ENCODE measurements at places on chromosomes 16 and 17.

- no peak for DNase-seq
Observed at GRCh38 chr16:68265078-68265920, 973 bp downstream of the SLC7A6 start.

DNA sequence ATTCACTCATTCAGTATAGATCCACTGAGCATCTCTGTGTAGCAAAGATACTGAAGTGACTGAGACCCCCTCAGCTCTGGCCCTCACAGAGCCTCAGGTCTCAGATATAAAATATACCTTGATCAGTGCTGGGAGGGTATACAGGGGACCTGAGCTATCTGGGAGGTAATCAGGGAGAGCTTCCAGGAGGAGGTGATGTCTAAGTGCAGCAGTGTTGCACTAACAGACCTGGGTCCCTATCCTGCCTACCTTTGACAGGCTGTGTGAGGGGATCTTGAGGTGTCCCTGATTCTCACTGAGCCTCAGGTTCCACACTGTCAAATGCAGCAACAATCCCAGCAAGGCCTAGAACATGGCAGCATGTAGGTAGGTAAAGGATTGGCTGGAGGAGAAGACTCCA, 6.5 kb upstream of the ALKBH5 start:
- no peak for DNase-seq

DNA sequence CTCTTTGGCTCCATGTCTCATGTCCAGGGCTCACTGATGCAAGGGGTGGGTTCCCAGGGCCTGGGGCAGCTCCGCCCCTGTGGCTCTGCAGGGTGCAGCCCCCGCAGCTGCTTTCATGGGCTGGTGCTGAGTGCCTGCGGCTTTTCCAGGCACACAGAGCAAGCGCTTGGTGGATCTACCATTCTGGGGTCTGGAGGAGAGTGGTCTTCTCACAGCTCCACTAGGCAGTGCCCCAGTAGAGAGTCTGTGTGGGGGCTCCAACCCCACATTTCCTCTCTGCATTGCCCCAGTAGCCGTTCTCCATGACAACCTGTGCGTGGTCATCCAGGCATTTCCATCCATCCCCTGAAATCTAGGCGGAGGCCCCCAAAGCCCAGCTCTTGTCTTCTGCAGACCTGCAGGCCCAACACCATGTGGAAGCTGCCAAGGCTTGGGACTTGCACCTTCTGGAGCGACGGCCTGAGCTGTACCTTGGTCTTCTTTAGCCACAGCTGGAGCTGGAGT, 5.2 kb downstream of the IL32 start:
- no peak for DNase-seq

DNA sequence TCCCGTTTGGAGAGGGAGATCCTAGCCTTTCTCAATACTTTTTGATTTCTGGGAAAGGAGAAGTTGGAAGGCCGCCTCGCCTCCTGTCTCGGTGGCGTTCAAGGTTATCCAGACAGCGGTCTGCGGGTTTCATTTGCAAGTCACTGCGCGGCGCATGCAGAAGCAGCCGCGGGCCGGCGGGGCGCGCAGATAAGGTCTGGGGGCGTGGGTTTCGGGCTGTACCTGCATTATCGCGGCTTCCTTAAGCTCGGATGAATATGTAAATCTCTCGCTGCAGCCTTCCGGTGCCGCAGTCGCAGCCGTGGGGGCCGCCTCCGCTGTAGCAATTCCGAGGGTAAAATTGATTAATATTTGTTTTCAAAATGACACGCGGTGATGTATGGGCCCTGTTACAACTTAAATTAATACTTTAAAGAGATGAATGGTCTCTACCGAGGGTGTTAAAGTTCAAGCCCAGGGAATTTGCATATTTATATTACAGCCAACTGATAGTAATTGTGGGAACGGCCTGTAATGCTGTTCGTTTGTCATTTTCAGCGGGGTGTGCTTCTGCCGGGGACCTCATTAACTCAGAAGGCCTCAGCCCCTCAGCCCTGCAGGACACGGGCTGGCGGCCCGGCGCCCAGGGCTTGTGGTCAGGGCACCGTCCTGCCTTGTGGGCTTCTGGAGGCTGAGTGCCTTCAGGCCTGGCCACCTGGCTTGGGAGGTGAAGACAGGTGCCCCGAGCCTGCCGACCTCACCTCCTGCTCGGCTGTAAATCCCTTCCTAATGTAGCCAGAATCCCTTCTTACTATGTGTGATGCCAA, 99.4 kb downstream of the CYLD start:
- no peak for DNase-seq

DNA sequence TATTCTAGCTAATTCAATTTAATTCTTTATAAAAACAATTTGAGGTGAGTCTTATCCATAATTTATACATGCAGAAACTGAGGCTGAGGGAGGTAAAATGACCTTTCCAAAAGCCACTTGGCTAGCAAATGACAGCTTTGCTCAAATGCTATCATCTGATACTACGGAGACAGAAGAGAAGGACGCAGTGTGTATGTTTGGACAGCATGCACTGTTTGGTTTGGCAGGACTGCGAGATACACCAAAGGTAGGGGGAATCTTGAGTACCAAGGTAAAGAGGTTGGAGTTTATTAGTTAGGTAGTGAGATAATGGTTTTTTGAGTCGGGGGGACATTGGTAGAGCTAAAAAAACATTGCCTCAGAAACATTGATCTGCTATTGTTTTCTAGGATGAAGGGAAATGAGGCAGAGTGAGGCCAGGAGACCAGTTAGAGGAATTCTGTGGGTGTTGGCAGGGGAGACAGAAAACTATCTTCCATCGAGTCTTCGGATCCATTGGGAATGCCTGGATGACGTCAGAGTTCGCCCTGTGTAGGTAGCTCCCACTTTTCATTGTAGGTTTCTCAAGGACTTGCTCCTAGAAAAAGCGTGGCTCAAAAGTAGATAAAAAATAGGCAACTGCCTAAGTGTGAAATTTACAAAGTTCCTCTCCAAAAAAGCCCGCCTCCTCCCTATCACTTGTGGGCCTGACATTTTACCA, 2.5 kb upstream of the HS3ST4 start:
- DNase-seq, result no peak

- DNase-seq, result no peak
Observed at GRCh38 chr16:85537795-85538401, 75.2 kb upstream of the GSE1 start.

DNA sequence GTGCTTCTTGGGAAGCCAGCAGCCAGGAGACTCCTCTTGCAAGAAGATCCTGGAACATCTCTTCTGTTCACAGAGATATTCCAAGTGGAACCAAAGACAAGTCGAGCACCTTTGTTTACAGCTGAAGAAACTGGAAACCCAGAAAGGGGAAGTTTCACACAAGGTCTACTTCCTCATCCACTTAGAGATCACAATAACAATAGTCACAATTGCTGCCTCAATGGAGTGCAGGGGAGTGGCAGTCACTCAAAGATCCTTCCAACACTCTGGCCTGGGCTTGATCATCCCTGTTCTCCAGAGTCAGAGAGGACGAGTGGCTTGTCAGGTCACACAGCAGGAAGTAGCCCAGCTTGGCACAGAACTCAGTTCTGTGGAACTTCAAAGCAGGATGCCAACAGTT, 46.9 kb upstream of the SIAH1 start:
- no peak for DNase-seq

GRCh38 chr17:54932711-54933110, 32.1 kb downstream of the TOM1L1 start:
- DNase-seq, result no peak

DNA sequence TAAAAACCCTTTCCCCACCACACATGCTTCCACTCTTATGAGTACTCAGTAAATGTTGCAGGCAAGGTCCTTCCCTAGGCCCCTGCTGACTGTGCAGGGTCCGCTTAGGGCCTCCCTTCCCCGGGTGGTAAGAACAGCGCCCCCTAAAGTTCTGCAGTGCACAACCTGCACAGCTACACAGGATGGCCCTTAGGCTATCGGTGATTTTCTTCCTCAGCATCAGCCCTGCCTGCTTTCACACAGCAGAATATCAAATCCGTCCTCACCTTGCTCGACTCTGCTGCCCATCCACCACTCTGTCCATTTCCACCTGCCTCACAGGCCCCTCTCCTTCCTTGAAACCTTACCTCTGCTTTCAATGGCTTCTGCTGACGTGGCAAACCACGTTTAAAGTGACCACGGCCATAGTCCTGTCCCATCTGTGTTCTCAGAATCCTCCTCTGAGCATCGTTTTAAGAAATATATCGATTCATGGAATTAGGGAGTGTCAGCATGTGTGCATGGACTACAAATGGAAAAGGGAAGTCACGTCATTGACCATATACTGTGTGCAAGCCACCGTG, 51.4 kb upstream of the TMEM132E start:
- no peak for DNase-seq

DNA sequence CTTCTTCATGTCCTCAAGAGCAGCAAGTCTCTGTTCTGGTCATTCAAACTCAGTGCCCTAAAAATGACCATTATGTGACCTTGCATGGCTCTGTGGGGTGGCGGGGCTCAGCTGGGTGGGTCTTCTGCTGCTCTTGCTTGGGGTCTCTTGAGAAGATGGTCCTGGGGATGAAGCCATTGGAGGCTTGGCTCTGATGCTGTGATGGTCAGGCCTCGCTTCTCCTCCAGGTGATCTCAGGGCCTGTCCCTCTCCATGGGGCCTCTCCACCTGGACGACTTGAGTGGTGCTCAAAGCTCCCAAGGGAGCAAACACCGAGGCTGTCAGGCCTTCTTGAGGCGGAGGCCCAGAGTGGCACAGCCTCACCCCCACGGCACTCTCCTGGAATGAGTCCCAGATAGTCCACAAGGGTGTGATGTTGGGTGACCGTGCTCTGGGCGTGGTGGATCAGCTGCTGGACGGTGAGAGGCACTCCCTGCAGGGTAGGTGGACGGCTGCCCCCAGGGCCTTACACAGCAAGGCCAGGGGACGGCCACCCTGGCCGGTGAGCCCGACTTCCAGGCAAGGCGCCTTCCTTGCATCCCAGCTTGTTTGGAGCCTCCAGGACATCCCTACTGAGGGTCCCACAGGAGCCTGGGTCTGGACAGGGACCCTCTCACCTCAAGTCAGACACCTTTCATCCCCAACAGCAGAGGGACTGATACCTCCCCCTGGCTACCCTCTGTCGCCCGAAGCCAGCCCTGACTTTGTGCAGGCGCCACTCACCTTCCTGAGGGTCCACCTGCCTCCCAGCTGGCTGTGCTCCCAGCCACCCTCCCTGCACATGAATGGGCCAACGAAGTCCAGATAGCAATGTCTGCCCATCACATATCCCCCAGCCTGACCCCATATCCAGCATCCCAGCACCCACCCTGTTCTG, 48.7 kb downstream of the USP22 start:
- no peak for DNase-seq

GRCh38 chr17:57357392-57357784, 101.1 kb downstream of the MSI2 start:
- no peak for DNase-seq

- DNase-seq, result no peak
Observed at GRCh38 chr17:45333702-45334092, 16.9 kb upstream of the MAP3K14 start.

DNA sequence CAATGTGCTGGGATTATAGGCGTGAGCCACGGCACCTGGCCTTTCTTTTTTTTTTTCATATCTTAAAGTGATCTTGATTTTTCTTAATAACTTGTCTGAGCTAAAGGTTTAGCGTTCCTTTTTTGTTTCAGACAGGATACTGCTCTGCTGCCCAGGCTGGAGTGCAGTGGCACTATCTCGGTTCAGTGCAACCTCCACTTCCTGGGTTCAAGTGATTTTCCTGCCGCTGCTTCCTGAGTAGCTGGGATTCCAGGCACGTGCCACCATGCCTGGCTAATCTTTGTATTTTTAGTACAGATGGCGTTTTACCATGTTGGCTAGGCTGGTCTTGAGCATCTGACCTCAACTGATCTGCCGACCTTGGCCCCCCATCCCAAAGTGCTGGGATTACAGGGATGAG, 4.0 kb downstream of the RUSF1 start:
- DNase-seq, result no peak

DNA sequence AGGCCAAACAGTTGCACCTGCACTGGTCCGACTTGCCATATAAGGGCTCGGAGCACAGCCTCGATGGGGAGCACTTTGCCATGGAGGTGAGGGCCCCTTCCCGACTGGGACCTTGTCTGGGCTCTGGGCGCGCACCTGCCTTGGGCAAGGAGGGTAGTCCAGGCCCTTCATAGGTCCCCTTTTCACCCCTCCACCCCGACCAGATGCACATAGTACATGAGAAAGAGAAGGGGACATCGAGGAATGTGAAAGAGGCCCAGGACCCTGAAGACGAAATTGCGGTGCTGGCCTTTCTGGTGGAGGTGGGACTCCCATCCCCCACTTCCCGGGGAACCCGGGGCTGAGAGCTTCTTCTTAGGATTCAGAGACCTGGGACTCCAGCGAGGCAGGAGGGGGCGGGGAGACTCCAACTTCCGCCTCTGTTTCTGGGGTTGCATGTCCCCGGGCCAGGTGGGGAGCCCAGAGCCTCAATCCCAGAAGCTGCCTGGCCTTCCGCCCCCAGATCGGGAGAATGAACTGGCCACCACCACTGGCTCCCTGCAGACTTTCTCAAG, 7.8 kb downstream of the CA4 start:
- no peak for DNase-seq

DNA sequence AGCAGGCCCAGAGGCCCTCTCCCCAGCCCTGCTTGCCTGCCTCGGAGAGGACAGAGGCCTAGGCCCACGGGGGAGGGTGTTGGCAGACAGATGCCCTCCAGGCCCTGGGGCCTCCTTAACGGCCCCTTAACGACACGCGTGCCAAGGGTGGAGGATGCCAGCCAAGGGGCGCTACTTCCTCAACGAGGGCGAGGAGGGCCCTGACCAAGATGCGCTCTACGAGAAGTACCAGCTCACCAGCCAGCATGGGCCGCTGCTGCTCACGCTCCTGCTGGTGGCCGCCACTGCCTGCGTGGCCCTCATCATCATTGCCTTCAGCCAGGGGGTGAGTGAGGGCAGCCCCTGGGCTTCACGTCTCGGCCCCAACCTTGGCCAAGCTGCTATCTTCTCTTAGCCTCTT, 21.7 kb downstream of the ADCY7 start:
- DNase-seq, result no peak

- peak; percentile 68 for DNase-seq
Observed at GRCh38 chr17:66755101-66755943, 79.6 kb upstream of the CACNG5 start.

DNA sequence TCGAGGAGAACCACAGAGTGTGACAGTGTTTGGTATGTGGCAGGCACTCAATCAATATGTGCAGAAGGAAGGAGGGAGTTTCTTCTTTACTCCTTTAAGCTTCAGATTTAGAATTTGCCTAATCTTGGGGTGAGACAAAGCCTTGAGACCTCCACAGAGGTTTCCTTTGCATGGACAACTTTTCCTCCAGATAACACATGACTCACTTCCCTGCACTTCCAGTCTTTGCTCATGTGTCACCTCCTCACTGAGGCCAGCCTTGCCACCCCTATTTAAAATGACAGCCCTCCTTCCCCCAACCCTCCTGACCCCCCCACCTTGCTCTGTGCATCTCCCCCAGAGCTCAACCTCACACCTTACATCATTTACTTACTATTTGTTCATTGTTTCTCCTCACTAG, 17.4 kb upstream of the NOS2 start:
- no peak for DNase-seq
